ENCODE measurements at places on chromosomes 6 and 20.

- DNase-seq: no peak
Measured at GRCh38 chr6:26194329-26194701, 107.1 kb downstream of the HFE start.

DNA sequence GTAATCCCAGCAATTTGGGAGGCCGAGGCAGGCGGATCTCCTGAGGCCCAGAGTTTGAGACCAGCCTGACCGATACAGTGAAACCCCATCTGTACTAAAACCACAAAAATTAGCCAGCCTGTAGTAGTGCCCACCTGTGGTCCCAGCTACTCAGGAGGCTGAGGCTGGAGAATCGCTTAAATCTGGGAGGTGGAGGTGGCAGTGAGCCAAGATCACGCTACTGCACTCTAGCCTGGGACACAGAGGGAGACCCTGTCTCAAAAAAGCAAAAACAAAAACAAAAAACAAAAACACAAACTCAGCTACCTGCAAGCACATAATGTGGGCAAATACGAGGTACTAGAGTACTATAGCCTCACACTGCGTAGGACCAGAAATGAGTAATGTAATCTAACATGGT lies 3.7 kb upstream of the SPATA2 start:
- DNase-seq: no peak

- no peak for DNase-seq
Measured at GRCh38 chr20:58557733-58558342, 42.6 kb upstream of the APCDD1L start.

- no peak for DNase-seq
Measured at GRCh38 chr20:46523696-46524328, 10.5 kb upstream of the ZNF334 start.

GRCh38 chr6:72081871-72082270 lies 195.5 kb downstream of the RIMS1 start:
- DNase-seq: no peak

- no peak for DNase-seq
Measured at GRCh38 chr20:38973107-38973506, 11.0 kb downstream of the DHX35 start.

DNA sequence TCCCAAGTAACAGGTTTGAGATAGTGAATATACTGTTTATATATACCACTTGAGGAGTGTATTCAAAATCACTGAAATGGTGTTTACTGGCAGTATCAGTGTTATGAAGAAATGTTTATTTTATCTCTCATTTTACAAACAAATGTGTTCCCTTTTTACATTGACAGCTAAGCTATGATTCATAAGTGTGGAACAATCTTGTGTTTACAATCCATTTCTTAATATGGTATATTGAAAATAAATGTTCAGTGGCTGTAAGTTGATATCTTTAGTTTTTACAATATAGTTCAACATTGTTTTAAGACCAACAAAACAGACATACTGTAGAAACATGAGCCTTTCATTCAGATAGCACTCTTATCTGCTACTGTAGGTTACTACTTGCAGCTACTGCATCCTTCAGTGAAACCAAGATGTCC lies 14.3 kb downstream of the PHF3 start:
- DNase-seq: no peak

GRCh38 chr6:147941143-147941542 lies 401.5 kb upstream of the SASH1 start:
- no peak for DNase-seq

Data from activated CD4-positive, alpha-beta T cell treated with anti-CD3 and anti-CD28 coated beads, Interleukin-2, Interleukin-6, amounts not matched to agents 100 ng/mL and 50 ng/mL, durations not matched to agents 16 hours and 8 hours (primary cell).